ENCODE measurements at places on chromosomes 4 and X.
A peak's percentile ranks its signal among the peaks of the same experiment; 100 is the strongest.

DNA sequence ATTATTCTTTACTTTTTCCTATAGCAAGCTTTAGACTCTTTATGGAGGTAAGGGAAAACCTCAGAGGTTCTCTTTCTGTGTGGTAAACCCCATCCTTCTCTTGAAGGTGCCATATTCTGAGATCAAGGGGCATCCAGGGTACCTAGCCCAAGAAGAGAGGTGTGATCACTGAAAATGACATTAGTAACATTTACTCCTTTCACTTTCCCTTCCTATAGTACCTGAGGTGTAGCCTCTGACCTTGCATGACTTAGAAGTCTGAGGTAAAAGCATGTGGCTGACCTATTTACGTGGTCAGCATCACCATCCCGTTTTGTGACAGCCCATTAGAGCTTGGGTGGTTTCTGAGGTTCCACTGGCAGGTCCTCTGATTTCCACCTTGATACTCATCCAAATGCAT, 25.7 kb downstream of the SGMS2 start:
- DNase-seq, result no peak

DNA sequence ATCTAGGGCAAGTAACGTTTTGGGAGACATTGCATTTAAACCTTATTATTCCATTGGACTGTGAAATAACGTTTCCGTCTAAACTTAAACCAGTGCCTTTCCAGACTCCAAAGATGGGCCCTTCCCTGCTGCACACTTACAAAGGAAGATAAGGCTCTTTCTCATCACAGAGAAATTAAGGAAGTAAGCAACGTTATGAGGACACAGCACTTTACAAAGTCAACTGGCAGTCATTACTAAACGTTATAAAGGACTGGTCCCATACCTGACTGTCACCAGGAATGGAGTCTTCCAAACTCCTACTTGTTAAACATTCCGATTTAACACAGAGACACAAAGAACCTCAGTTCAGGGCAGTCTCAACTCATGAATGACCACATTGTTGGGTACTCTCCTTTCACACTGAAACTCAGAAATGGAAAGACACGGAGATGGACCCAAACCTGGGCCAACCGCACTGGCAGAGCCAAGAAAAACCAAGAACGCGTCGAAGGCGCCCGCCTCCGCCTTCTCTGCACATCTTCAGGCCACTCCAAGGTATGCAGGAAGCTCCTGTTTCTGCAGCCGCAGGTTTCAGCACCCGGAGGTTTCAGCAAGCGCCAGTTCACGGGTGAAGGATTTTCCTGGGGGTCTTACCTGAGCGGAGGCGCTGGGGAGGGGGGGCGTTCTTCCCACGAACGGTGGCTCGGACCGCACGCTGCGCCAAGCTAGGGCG, 670 bp downstream of the PAPSS1 start:
- DNase-seq, result peak; percentile 25

DNA sequence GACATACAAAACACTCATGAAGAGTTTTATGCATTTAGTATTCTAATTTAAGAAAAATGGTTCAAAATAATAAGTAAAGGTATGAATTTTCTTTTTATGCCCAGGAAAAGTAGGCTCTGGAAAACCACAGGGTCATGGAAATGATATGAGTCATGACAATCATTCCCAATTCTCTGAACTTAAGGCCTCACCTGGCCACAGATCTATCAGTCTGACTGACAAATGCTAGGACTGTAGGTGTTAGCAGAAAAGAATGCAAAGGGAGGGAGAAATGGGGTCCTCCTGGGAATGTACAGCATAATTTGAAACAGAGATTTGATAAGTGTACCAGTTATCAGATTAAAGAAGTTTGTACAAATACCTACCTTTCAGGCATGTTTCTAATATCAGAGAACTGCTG, 270.5 kb upstream of the ARSJ start:
- no peak for DNase-seq

DNA sequence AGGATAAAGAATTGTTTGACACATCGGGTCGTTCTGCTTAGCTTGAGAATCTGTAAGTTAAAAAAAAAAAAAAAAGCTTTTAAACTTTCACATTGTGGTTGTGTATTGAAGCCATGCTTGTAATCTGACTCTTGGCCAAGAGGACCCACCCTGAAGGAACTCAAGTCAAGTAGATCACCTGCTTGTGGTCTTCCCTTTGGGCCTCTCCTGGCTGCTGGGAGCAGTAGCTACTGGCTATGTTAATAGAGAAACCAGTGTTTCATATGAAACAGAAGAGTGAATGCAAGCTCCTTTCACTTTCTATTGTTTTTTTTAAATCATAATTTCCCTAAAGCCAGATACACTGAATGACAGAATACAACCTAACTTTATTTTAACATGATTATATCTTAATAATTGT, 402.4 kb upstream of the NDST4 start:
- DNase-seq, result no peak

DNA sequence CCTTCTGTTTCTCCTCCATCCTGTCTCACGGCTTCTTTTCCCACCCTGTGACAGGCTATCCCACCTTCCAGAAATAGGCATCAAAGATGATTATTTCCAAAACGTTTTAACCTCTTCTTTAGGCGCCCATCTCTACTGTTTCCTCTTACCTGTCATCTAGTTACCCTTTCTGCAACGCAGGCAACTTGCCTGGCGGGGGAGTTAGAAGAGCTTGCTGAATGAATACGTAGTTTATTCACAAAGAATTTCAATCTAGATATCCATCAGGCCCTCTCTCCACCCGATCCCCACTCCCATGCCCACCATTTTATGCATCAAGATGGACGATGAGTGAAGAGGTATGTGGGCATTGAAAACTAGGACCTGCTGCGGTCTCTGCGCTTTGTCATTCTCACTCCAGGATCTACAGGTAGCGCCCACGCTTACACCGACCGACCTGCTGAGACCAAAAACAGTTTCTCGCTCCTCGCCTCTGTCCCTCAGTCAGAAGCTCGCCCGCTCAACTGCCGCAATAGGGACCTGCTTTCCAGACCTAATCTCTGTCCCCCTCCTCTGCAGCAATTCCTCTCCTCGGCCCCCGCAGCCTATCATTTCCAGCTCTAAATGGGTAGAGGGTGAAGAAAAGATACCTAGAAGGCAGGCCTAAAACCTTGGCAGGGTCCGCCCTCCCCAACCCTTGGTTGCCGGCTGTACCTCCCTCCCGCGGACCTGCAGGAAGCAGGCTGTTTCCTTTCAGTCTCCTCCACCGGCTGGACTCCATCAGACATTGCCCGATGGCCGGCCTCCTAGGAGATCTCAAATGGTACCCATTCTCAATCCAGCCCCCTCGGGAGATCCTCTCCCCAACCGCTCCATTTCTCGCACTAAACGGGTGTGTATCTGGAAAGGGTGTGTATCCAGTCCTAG, 624 bp downstream of the BEX5 start:
- DNase-seq, result peak; percentile 2

- DNase-seq, result no peak
These were observed 327.8 kb downstream of the ARHGAP10 start for GRCh38 chr4:148059617-148060180.

GRCh38 chr4:141501931-141502330, 134.5 kb upstream of the IL15 start:
- no peak for DNase-seq

DNA sequence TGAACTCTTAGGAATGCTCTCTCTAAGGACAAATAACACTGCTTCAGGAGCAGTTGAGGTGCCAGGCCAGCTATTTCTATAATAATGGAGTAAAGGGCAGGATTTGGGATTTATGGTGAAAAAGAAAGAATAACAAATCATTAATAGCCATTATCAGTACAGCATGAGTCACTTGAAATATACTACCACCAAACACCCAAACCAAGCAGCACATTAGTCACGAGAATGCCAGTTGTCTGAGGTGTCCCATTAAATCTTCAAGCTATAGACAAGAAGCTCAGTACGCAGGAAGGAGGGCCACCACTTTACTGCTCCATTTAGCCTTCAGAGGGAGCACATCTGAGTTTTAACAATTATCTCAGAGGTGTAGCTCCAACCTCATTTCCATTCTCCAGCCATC, 106.8 kb upstream of the MAGEA10 start:
- no peak for DNase-seq

- DNase-seq, result no peak
These were observed 79.2 kb downstream of the TMEM164 start for GRCh38 chrX:110082161-110082560.

DNA sequence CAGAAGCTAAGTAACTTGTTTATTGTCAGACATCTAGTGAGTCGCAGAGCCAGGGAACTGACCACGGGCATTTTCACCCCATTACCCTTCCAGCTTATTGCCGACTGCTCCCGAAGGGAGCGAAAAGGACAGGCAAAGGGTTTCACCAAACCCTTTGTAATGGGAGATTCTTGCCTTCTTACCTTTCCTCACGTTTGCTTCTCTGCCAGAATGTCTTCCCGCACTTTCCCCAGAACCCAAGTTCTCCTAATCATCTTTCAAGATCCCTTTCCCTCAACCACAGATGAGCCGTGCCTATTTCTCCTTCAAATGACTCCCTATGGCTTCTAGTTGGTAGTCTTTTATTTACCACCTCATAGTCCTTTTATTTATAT, 520 bp upstream of the SRP72 start:
- no peak for DNase-seq

- no peak for DNase-seq
These were observed 1806.7 kb upstream of the PCDH7 start for GRCh38 chr4:28913466-28913865.

GRCh38 chr4:125434136-125434535, 119.4 kb downstream of the FAT4 start:
- DNase-seq, result no peak

DNA sequence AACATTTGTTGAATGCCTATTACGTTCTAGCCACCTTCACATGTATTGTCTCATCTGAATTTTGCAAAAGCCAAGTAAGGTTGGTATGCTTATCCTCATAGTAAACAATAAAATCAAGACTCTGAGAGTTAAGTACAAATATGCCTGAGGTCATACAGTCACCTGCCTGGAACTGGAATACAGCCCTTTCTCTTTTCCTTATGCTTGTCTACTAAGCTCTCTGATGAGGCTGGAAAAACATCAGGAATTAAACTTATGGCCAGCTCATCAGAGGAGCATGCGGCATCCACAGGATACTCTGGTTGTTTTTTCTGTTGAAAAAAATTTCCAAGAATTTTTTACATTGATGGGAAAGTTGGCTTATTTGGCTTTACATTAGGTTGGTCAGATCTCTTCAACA, 35.5 kb downstream of the NCAPG start:
- DNase-seq, result no peak

DNA sequence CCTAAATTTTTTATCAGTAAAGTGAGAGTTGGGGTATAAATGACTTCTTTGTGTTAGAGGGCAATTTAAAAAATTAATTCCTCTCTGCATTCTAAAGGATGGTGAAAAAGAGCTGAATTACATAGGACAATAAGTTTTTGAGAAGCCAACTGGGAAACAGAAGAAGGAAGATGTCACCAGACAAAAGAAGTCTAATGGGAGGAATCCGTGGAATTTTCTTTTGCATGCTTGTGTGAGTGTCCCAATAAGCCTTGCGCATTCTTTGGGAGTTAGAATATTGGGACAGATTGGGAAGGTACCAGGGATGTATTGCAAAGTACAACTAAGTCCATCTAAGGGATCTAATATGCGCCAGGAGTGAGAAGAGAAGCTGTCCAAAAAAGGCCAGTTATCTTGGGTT, 35.1 kb upstream of the NR3C2 start:
- no peak for DNase-seq

- no peak for DNase-seq
These were observed 400.7 kb downstream of the DCAF12L2 start for GRCh38 chrX:125765347-125765746.

DNA sequence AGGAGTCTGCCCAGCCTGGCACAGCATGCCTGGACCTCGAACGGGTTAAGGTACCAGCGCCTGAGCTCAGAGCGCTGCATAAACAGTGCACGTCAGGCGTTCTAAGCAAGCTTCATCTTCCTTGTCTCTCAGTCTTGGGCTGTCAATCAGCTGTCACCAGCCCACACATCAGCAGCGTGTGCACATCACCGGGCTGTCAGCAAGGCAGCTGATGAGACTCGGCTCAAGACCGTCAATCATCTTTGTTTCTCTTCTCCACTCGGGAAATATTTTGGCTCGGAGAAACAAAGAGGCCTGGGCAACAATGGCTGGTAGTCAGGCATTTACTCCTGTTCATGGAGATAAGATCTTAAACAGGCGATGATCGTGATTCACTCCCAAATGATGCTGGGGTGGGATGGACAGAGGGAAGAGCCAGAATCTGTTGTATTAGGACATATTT, 141.3 kb downstream of the LDB2 start:
- DNase-seq, result no peak

GRCh38 chr4:94504545-94504944, 52.8 kb downstream of the PDLIM5 start:
- DNase-seq, result no peak

GRCh38 chr4:7649741-7650531, 215.2 kb upstream of the PSAPL1 start:
- DNase-seq, result peak; percentile 21

DNA sequence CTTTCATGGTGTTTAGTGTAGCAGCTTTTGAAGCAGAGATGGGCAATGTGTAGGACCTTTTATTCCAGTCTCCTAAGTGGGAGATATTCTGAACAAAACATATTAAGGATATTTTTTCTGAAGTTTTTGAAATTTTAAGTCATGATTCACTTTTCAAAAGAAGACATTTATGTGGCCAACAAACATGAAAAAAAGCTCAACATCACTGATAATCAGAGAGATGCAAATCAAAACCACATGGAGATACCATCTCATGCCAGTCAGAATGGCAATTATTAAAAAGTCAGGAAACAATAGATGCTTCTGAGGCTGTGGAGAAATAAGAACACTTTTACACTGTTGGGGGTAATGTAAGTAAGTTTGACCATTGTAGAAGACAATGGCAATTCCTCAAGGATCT, 76.0 kb downstream of the FAT4 start:
- no peak for DNase-seq

GRCh38 chr4:11565213-11565612, 136.5 kb upstream of the HS3ST1 start:
- DNase-seq, result no peak

DNA sequence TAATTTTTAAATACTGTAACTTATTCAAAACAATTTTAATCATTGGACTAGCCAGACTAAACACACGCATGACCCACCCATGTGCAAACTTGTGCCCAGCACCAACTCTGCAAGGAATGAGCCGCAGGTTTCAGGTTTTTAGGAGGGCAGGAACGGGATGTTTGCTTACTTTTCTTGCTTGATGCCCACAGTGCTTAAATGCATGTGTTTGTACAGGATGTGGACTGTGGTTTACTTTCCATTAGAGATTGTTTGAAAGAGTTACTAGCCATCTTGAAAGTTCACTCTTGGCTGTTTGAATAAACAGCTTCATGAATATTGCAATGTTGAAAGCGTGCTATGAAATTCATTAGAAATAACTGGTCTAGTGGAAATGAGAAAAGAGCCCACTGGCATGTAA, 83.3 kb downstream of the STK32B start:
- no peak for DNase-seq

DNA sequence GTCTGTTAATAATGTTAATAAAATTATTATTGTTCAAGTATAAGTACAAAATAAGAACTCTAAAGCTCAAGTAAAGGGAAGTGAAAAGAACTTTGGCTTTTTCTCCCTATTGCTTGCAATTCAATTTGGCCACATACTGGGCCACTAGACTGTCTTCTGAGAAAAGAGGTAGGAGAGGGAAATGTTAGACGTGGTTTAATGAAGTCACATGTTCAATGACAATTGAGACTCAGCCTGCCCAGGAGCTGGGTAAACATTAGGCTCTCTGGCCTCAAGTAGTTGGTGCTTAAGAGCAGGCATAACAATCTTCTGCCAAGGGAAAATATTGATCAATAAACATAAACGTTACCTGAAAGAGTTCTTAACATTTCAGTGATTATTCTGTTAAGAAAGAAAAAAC, 15.1 kb upstream of the PRSS12 start:
- DNase-seq, result no peak

GRCh38 chrX:73021361-73022092, 18.8 kb downstream of the PABPC1L2B start:
- no peak for DNase-seq

- DNase-seq, result no peak
These were observed 6.9 kb upstream of the HDAC6 start for GRCh38 chrX:48794911-48795515.
